ENCODE measurements at places on chromosomes 6 and 20.

DNA sequence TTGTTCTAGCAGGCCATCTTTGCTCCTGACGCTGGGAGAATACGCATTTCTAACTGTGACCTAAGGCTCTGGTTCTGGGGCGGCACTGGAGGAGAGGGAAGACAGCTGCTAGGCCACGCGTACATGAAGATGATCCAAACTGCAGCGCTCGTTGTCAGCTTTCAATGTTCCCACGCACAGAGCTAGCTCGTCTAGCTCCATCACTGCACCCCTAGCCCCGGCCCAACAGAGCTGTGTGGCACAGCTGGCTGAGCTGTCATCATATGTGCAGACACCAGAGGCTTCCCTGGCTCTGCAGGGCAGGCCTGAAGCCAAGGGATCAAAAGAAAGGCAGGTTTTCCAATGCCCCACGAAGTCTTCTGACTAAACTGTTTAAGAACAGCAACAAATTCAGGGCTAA, 124.7 kb downstream of the IRF4 start:
- no peak for DNase-seq

DNA sequence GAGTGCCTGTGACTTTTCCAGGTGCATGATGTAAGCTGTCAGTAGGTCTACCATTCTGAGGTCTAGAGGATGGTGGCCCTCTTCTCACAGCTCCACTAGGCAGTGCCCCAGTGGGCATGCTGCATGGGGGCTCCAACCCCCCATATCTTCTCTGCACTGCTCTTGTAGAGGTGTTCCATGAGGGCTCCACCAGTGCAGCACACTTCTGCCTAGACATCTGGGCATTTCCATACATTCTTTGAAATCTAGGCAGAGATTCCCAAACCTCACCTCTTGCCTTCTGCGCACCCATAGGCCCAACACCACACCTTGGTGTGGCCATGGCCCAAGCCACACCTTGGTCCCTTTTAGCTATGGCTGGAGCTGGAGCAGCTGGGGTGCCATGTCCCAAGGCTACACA, 66.3 kb downstream of the VTA1 start:
- DNase-seq: no peak

DNA sequence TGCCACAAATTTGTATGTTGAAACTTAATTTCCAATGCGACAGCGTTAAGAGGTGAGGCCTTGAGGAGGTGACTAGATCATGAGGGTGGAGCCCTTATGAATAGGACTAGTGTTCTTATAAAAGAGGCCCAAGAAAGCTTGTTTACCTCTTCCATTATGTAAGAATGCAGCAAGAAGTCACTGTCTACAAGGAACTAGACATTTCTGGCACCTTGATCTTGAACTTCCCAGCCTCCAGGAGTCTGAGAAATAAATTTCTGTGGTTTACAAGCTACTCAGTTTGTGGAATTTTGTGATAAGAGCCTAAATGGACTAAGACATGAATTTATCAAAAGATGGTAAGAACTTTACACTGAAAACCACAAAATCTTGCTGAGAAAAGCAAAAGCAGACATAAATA, 173.6 kb upstream of the SGK1 start:
- peak; percentile 65 for DNase-seq

DNA sequence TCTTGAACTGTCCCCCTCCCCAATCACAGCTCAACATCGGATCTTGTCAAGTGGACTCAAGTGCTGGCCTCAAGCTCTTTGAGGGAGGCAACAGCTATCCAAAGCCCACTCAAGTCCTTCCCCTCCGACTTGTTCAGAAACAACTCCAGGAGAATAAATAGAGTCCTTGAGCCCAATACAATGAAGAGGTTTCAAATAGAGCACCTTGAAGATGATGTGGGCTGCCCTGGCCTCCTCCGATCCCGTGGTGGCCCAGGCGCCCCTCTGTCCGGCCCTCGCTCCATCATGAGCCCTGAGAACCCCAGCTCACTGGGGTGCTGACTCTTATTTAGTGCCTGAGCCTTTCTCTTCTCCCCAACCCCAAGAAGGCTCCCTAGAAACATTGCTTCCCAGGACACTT, 164.3 kb upstream of the PMEPA1 start:
- DNase-seq: no peak

GRCh38 chr20:22438926-22439325, 145.4 kb downstream of the FOXA2 start:
- DNase-seq: no peak

DNA sequence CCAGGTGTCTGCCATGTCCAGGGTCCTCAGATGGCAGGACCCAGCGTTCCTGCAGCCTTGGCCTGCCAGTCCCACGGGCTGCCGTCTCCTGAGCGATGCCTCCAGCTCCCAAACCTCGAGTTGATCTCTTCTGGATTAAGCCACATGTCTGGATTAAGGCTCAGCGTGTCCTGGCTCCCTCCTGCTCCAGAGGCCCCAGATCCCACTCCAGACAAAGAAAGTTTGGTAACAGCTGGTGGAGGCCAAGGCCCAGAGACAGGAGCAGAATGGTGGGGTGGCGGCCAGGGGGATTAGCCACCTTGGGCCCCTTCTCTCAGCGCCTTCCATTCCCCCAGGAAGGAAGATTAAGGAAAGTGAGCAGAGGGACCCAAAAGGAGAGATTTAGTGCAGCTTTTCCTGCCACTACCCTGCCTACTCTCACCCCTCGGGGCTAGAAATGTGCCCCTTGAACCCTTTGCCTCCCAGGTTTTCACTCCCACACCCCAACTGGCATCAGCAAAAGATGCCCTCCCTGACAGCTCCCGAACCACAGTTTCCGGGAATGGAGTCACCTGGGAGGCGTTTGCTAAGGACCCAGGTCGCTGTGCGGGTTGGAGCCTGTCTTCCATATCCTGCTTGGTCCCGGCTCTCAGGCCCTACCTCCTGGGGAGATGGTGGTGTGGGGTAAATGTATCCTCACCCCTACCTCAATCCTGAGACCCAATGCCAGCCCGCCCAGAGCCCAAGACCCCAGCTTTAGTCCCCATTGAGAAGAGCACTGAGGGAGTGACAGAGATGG, 6.9 kb downstream of the SPDEF start:
- no peak for DNase-seq

GRCh38 chr6:27091661-27092315, 155.7 kb upstream of the PRSS16 start:
- peak; percentile 95 for DNase-seq

DNA sequence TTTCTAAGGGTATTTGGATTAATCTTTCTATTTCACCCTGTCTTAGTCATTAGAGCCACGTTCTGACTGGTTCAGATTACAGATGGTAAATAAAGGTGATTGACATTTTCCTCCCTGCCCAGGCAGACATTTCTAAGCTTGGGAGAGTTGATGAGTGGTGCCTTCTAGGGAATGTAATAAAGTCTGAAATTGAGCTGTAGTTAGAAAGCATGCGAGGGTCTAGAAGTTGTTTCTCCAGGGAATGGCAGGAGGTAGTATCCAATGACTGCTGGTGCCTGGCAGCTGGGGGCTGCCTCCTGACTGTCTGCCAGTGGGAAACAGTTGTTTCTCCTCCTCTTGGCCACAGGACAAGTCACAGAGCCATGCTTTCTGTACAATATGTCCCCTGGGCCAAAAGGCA, 14.6 kb downstream of the EDN3 start:
- no peak for DNase-seq

- DNase-seq: peak; percentile 59
Observed at GRCh38 chr20:54320148-54320607, 112.3 kb downstream of the PFDN4 start.

- peak; percentile 35 for DNase-seq
Observed at GRCh38 chr6:146787876-146788508, 189.2 kb downstream of the ADGB start.

DNA sequence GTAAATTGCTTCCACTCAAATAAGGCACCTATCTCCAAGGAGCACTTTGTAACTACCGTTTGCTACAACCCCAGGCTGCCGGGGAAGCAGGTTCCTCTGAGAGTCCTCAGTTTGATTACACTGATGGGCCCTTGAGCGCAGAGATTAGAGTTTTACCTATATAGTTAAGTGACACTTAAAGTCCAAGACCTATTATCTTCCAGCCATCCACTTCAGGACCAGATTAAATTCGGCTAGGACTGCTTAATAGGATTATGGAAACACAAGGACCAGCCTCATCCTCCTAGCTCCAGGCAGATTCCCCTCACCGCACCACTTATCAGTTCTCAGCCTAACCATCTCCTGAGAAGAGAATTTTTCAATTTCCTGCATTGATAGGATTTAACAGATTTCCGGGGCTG, 64.7 kb upstream of the TIAM2 start:
- no peak for DNase-seq

GRCh38 chr6:136723780-136724179, 68.5 kb downstream of the MAP3K5 start:
- no peak for DNase-seq

- DNase-seq: no peak
Observed at GRCh38 chr20:38241201-38241600, 19.3 kb downstream of the KIAA1755 start.

- no peak for DNase-seq
Observed at GRCh38 chr6:144423167-144423566, 138.0 kb downstream of the UTRN start.

GRCh38 chr6:74458536-74458935, 747.3 kb downstream of the COL12A1 start:
- no peak for DNase-seq

DNA sequence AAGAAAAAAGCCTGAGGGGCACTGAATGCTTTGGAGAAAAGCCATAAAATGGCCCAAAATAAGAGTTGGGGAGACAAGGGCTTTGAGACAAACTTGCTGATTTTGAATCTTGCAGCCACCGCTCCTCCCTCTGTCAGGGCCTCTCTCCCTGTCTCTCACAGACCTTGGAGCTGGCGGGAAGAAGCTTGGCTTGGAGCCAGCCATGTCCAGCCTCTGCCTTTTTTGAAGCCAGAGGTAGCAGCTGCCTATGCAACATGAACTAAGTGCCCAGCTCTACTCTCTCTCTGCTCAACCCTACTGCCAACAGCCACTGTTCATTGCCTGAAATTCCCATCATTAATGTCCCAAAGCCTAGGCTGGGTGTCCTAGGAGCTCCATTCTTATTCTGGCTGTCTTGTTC, 63.7 kb upstream of the CTNNBL1 start:
- no peak for DNase-seq

GRCh38 chr20:37651932-37652331, 41.9 kb upstream of the CTNNBL1 start:
- peak; percentile 12 for DNase-seq

GRCh38 chr20:36377348-36378326, 71.5 kb downstream of the DLGAP4 start:
- no peak for DNase-seq

- DNase-seq: no peak
Observed at GRCh38 chr6:93418408-93419303, 703 bp downstream of the EPHA7 start.

DNA sequence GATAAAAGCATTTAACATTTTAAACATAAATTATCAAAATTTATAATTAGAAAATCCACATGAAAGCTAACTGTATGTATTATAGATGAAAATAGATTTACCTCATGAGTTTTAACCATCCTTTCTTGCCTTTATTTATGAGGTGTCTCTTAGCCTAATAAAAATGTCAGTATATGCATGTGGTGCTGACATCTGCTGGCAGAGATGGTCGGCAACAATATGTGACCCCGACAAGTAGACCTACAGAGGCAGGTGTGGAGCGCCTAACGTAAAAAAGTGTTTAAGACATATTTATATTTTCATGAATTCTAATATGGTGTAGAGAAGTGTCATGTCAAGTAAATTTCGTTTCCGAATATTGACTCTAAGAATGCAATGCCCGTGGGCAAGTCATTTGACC, 149.0 kb upstream of the FUT9 start:
- no peak for DNase-seq

DNA sequence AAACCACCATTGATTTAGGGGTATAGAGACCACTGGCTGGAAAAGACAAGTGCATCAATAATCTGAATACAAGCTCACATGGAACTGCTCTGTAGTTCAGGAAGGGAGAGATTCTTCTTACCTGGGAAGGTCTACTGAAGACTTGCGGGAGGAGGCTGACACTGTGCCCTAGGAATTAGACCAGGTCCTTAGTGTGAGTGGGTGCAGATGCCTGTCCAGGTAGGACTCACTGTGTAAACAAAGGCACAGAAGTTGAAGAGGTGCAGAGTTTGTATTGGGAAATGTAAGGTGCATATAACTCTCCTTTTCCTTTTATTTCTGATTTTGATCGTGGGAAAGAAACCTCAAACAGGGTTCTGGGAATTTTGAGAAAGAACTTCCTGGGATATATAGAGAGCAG, 66.8 kb downstream of the DAAM2 start:
- no peak for DNase-seq

GRCh38 chr20:24465730-24466129, 3.7 kb upstream of the SYNDIG1 start:
- peak; percentile 75 for DNase-seq
